Activated T-helper 1 cell treated with anti-CD3 and anti-CD28 coated beads, Interleukin-12 subunit alpha, Interleukin-12 subunit beta, Interleukin-2, Interleukin-4 antibody, amounts not matched to agents 30 ng/mL and 10 ng/mL and 1 ng/mL, durations not matched to agents 14 hours and 24 hours and 36 hours (primary cell): ENCODE measurements at places on chromosomes 3 and 15. TPM values are rescaled to one million over a fixed set of nuclear protein-coding genes. Genes with fewer than 3 reads are reported as not detected.
A peak's percentile ranks its signal among the peaks of the same experiment; 100 is the strongest.

POLR2M gene
- 60.3 and 62.4 TPM in 2 replicates for total RNA-seq

TEX9 gene
- 0.67 and 0.78 TPM in 2 replicates for total RNA-seq

PLSCR2 gene
- total RNA-seq: not detected in 2 replicates

LMAN1L gene
- total RNA-seq: 0.75 and 0.93 TPM in 2 replicates

GRCh38 chr3:131390331-131390730 lies 8.8 kb downstream of the NUDT16 start:
- no peak for DNase-seq

DNA sequence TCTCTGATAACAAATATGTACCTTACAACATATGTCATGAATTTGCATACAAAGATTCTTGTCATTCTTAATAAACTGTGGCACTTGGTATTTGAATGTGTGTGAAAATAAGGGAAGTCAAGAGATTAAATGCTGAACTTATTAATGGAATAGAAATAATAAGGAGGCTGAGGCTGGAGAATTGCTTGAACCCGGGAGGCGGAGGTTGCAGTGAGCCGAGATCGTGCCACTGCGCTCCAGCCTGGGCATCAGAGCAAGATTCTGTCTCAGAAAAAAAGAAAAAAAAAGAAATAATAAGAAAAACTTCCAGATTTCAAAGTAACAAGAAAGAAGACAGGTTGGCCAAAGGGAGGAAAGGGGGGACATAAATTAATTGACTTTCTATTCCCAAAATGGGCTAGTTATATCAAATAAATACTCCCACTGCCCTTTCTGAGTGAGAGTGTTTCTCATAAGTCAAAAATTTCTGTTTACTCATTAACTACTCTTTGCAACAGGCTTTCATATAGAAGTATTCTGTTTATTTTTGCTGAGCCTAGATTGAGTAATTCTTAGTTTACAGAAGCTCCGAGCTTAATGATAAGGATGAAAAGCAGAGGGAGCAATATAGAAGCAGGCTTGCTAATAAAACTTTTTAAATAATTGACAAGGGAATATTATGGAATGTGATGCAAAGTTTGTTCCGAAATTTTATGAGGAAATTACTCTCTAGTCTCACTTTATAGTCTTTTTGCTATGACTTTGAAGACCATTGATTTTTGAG lies 25.6 kb downstream of the KNG1 start:
- DNase-seq: no peak

- no peak for DNase-seq
Observed at GRCh38 chr3:66442254-66443117, 58.3 kb downstream of the LRIG1 start.

DNA sequence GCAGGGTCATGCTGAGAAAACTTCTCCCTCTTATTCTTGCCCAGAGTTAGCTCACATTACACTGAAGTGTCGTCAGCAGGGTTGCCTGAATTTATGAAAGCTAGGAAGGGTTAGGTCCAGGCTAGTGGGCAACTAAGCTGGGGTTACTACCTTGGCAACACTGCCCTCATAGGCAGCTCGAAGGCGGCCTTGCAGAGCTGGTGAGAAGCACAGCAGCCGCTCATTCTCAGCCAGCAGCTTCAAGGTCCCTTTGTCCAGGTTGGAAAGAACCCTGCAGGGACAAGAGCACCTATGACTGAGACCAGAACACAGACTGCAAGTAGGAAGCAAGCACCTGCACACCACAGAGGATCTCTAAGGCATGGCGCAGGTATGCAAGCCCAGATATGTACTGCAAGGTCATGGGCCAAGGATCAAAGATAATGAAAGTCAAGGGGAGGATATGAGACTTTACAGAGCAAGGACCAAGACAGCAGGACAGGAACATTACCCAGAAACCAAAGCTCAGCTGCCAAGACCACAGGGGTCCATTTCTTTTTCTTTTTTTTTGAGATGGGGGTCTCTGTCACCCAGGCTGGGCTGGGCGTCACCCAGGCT lies 2.8 kb downstream of the CDAN1 start:
- no peak for DNase-seq

GRCh38 chr15:25568751-25569150 lies 129.9 kb upstream of the UBE3A start:
- DNase-seq: no peak

DNA sequence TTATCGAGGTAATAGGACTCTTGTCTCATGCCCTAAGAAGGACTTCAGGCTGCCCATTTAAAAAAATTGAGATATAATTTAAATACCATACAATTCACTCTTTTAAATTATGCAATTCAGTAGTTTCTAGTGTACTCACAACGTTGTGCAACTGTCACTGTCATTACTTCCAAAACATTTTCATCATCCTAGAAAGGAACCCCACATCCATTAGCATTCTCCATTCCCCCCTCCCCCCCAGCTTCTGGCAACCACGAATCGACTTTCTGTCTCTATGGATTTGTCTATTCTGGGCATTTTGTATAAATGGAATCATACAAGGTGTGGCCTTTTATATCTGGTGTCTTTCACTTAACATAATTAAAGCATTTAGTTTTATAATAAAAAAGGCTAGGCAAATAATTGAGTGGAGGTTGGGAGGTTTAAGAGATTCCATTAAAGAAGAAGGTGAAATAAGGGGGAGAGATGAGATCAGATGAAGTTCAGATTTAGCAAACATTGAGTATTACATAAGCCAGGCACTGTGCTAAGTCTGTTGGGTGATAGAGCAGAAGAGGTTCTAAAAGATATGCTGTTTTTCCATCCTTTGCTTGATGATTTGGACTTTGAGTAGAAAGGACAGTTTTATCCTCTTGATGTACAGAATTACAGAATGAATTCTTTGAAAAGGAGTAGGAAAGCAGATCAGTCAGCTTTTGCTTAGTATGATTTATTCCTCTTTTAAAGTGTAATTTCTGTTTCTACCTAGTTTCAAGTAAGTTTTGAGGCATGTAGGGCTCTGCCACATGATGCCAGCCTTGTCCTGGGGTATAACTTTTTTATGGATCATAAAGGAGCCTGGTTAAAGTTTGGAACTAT lies 36.3 kb downstream of the UBE2E2 start:
- DNase-seq: no peak

GRCh38 chr3:145815707-145816413 lies 345.1 kb downstream of the PLOD2 start:
- no peak for DNase-seq

- no peak for DNase-seq
Observed at GRCh38 chr15:62889734-62890505, 152.6 kb upstream of the TPM1 start.

DNA sequence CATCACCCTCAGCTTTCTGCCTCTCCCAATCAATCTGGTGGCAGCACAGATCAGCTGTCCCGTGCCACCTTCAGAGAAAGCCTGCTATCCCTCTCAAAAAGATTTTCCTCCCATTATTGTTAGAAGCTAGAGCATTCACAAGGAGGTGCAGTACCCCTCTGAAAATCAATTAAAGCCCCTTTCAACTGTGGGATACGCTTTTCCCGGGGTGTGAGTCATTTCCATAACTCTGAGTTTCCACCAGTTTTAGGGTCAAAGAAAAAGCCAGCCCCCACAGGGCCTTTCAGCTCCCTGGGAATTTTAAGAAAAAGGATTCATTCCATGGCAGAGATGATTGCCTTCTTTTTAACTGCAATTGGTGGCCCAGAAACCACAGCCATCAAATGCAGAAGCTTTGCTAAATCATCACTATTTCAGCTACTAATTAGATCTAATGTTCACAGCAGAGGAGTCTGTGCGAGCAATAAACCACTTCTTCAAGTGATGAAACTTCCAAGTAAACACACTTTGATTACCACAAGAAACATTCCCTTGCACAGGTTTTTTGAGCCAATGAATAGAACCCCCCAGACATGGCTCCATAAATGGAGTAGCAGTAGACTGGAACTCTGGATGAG lies 270.0 kb upstream of the TPRG1 start:
- no peak for DNase-seq

- no peak for DNase-seq
Observed at GRCh38 chr15:99253381-99254090, 2.3 kb downstream of the LRRC28 start.

DNA sequence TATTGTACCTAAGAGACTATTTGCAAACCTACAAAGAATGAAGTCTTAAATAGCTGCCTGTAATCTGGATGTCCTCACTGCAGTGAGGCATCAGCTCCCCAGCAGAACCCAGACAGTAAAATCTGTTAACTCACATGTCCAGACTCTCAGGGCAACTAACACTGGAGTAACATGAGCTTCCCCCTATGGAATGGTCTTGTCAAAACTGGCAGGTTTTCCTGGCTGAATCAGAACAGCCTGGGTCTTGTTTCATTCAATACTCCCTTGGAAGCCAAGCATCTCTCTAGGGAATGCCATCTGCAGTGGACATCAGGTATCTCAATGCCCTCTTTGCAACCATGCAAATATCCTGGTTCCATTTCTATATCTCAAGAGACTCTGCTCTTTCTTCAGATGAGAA lies 24.4 kb downstream of the PTPN9 start:
- no peak for DNase-seq

GRCh38 chr15:42547918-42548248 lies 710 bp downstream of the LRRC57 start:
- no peak for DNase-seq

DNA sequence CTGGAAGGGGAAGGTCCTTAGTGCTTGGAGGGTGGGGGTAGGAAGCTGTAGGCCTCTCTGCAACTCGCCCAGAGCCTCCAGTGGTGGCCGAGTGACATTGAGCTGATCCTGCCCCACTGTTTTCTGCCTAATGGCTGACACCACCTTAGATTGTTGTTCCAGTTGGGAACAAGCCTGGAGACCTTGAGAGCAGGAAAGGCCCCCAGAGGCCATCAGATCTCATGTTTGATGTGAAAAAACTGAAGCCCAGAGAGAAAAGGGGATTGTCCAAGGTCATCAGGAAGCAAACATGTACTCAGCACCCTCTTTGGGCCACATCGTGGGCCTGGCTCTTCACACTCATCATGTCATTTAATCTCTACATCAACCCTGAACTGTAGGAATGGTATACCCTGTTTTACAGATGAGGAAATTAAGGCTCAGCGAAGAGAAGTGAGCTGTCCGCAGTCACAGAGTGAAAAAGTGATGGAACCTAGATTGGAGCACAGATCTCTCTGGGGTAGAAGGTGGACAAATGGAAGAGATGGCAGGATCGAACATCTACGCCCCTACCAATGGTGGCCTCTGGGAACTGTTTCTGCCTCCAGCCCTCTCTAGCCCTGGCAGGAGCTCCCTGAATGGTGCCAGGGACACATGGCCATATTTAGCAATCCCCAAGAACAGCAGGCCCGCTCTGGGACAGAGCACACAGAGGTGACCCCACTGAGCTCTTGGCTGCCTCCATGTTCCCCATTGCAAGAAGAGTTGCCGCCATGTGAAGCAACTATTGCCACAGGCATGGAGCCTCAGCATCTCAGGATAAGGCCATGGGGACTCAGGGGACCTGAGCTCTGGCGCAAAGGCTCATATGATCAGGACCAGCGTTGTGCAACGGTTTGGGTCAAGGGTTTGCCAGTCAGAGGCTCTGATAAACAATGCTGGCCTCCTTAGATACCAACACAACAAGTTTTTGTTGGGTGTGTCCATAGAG lies 31.6 kb upstream of the TSEN2 start:
- DNase-seq: no peak

- DNase-seq: no peak
Observed at GRCh38 chr15:68646156-68646555, 67.4 kb downstream of the CORO2B start.

DNA sequence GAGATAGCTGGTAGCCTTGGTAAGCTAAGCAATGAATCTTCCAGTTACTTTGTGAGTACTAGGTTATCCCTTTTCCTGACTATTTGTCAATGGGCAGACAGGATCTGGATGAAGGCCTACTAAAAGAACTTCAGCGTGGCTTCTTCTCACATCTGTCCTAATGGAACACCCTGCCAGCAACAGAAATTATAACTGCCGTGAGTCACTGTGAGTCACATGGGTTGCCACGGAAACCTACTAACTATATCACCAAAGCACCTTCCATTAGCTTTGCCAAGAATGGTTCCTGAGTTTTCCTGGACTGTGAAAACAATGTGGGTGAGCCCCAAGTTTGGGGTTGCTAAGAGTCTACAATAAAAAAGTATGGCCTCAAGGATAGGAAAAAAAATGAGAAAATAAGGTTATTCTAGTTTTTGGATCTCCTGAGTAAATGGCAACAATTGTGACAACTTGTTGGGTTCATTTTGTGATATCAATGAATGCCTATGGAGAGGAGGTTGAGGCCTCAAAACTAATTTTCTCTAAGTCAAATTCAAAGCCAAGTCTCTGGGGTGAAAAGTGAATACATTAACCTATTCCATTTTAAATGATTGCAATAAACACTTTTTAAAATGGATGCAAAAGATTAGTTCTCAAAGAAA lies 195.1 kb upstream of the ICE2 start:
- DNase-seq: no peak

- DNase-seq: peak; percentile 44
Observed at GRCh38 chr3:16600780-16601536, 4.3 kb downstream of the DAZL start.
